Subcutaneous preadipocyte (primary cell): ENCODE measurements at places on chromosomes 2 and 18. TPM values are rescaled to one million over a fixed set of nuclear protein-coding genes. Genes with fewer than 3 reads are reported as not detected.

The CD207 gene
- not detected in 2 replicates for total RNA-seq

The SKOR2 gene
- total RNA-seq = not detected in 2 replicates

The NR4A2 gene
- total RNA-seq = under 0.01 and 0.39 TPM in 2 replicates

The DRC1 gene
- total RNA-seq = not detected in 2 replicates

The PROM2 gene
- 0.20 and 0.37 TPM in 2 replicates for total RNA-seq

The ANKZF1 gene
- 15.1 and 20.7 TPM in 2 replicates for total RNA-seq

The SERPINB3 gene
- not detected in 2 replicates for total RNA-seq

The CAPN14 gene
- total RNA-seq = under 0.01 and 0.20 TPM in 2 replicates

The C1GALT1C1L gene
- total RNA-seq = 0.78 and 1.1 TPM in 2 replicates

The FOXD4L1 gene
- total RNA-seq = under 0.01 TPM in 1 of 2 replicates, not detected in the other

The C2orf78 gene
- not detected in 2 replicates for total RNA-seq

The ITGA4 gene
- 86.0 and 117 TPM in 2 replicates for total RNA-seq

The ZNF385B gene
- total RNA-seq = under 0.01 and 0.37 TPM in 2 replicates

The AMER3 gene
- total RNA-seq = not detected in 2 replicates

The DNAJC5G gene
- not detected in 2 replicates for total RNA-seq

The SULT1C2 gene
- under 0.01 and 0.39 TPM in 2 replicates for total RNA-seq

The KHK gene
- 1.4 and 1.5 TPM in 2 replicates for total RNA-seq

The PRR30 gene
- total RNA-seq = not detected in 2 replicates
